GM04504 (cell line): ENCODE measurements at places on chromosomes 2 and 18.

DNA sequence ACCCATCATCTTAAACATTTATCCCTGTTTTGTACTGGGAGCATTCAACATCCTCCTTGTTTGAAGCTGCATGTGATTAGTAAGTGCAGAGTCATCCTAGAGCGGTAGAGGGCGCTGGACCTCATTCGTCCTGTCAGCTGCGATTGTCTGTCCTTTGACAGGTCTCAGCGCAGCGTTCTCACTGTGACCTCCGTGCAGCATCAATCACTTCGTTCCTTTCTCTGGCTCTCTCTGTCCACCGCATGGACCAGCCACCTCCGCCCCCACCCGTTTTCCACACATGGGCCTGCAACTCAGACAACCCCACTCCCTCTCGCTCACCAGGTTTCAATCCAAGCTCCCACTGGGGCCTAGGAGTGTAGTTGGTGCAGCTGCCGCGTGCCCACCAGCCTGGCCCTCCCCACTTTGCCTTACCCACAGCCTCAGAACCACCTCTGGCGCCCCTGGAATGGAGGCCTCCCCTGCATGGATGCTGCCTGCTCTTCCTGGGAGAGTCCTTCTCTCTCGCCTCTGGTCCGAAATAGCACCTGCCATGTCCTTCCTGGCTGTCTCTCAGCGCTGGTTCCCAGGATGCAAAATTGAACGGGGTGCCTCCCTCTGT lies 90.5 kb downstream of the NDUFA10 start:
- no peak for DNase-seq

DNA sequence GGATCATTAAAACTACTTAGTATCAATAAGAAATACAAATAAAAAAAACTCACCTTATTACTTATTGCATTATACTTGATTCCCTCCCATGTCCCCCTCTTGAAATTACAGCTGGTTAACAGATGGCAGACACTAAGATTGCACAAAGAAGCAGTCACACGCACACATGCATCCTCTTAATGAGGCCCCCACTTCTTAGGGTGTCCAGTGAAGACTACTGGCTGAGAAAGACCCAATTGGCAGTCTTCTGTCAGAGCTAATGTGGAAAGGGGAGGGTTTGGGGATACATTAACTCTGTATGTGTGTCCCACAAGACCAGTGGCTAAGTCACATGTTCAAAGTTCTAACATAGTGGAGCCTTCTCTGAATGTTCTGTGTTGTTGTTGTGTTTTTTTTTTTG lies 210.7 kb downstream of the MTX2 start:
- DNase-seq: no peak

GRCh38 chr2:25280051-25280687 lies 61.6 kb downstream of the DNMT3A start:
- no peak for DNase-seq

GRCh38 chr2:177343773-177344172 lies 48.8 kb upstream of the AGPS start:
- DNase-seq: no peak

- DNase-seq: peak; percentile 75
These were observed 92.6 kb downstream of the ACTR2 start for GRCh38 chr2:65320042-65320725.

DNA sequence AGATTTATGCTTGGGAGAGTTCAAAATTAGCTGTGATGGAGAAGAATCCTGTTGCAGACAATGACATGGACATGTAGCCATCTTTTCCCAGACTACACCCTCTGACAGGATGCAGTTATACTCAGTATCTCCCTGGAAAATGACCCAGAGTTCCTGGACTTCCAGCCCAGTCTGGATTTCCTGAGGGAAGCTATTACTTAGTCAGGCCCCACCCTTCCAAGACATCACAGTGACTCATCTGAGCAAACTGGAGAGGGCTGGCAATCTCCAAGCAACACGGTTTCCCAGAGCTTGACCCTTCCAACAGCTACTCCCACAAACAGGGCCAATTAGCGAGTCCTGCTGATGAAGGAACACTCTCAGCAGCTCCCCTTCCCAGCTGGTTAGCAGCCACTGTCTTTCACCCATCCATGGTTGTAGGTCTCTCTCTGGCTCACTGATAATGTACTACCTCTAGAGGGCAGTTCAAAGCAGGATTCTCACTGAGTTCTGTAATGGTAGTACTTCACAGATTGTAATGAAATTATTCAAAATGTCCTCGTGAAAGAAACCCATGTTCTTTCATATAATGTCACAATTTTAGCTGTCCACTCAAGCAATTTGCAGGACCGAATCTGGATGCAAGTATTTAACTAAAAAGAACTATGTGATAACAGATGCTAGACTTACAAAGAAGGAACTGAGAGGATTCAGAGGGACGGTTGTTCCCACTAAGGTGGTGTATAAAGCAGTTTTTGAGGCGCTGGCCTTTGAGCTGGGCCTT lies 110.2 kb downstream of the MDH1 start:
- DNase-seq: peak; percentile 88

DNA sequence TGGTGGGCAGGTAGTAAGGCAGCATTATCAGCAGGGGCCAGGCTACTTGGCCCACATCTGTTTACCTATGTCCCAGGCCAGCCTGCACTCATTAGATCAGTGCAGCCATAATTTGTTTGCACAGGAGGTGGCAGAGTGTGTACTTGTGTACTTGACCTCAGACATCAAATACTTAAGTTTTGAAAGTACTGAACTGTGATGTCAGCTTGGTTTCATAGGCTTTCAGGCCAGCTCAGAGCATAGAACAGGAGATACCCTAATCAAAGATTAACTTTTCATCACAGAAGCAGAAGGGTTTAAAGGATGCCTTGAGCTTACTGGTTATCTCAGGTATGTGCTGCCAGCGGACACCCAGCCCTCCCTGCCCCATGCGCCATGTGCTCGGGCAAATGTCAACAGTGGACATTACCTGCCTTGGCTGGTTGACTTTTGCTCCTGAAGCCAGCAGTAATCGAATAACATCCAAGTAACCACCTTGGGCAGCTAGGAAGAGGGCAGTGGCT lies 33.2 kb downstream of the ANKRD29 start:
- DNase-seq: no peak

DNA sequence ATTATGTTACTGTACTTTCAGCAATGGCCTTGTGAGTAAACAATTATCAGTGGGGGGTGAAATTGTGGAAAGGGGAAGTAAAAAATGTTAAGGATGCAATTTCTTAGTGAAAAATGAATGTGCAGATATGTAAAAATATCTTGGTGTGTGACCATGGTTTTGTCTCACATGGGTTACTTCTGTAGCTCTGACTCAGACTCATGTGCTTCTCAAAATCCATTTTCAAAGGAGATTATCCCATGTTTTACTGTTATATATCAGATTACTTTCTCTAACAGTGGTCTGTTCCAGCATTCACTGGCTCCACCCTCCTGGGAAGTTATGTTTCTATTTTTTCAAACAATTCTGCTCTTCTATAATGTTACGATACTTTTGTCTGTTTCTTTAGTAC lies 298.2 kb upstream of the COL3A1 start:
- no peak for DNase-seq

DNA sequence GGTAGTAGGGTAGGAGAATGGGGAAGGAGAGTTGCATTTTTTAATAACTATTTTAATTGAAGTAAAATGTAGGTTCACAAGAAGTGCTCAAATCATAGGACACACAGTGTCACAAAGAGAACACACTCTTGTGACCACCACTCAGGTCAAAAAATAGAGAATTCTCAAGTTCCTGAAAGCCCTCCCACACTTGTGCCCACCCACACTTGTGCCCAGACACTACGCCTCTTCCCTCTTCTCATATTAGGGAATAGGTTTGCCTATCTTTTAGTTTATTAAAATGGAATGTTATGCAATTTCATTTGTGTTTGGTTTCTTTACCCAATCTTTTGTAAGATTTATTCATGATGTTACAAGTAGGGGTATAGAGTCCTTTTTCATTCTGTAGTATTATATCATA lies 67.2 kb downstream of the UGGT1 start:
- no peak for DNase-seq

DNA sequence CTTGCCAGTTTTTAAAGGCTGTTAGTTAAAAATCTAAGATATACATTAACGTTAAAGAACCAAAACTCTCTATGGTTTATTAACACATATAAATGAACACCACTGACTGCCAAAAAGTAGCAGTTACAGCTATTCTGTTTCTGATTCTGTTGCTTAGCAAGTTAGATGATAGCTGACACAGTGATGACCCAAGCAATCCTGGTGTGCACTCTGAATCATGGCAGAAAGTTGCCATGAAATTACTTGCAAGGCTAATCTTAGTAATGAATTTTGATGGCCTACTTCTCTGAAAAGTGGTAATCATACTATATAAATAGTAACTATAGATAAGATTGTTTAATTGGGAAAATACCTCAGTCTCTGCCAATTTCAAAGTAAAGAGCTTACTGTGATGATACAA lies 57.7 kb downstream of the ROCK2 start:
- peak; percentile 10 for DNase-seq

GRCh38 chr18:44039826-44040225 lies 640.9 kb upstream of the SETBP1 start:
- DNase-seq: no peak

- peak; percentile 60 for DNase-seq
These were observed at the start of gene ATP8B1 for GRCh38 chr18:57803103-57803969. TSS of gene ATP8B1 (minus strand) at chr18:57803315. CDS start at chr18:57731807, 71,508 bp downstream.

DNA sequence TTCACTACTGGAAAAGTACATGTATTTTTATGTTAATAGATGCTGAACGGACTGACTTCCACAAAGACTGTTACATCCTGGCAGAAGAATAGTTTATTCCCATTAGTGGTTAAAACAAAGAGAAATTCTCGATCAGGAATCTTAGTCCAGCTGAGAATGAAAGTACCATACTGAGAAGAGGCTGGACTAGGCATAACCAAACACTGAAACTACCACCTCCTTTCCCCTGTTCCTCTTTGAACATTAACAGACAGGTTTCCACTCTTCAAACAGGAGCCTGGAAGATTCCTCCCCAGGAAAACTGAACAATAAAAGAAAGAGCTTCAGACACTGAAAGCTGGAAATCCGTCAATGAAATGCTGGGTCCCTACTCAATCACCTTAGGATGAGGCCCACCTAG lies 25.8 kb downstream of the LDAH start:
- no peak for DNase-seq

DNA sequence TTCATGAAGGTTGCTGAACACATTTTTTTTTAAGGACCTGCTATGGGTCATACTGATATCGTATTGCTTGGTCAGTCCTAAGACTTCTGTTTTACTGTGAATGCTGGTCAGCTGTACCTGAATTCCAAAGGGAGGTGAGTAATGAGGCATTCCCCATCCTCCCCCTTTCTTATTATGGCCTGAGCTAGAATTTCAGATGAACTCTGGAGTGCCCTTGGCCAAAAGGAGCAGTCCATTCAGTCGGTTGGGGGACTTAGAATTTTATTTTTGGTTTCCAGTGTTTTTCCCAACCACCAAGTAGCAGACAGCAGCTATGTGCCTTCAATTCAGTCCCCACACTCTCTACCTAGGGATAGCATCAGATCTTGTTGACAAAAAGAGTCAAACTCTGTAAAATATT lies 26.9 kb upstream of the PDCL3 start:
- DNase-seq: no peak

DNA sequence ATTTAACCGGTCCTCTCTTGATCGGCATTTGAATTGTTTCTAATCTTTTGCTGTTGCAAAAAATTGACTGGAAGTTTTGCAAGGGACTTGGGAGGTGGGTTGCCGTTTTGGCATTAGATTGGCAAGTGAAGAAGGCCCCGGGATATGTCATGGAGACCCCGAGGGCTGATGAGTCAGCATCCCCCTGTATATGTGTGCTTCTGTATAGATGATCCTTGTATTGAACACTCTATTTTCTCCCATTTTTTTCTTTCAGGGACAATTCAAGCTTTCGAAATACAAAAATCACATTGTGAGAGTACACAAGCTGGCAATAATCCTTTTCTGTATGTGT lies 30.1 kb downstream of the EIF4E2 start:
- DNase-seq: no peak

DNA sequence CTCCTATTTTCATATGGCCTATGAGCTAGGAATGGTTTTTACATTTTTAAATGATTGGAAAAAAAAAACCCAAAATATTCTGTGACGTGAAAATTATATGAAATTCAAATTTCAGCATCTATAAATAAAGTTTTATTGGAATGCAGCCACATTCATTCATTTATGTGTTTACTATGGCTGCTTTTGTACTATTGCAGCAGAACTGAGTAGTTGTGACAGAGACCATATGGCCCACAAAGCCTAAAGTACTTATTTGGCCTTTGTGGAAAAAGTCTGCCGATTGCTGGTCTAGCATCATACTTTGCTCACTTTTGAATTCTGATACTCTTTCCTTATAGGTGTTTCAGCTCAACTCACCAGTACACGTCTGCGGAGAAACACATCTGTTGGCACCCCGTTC lies 39.0 kb downstream of the MYO3B start:
- DNase-seq: no peak

DNA sequence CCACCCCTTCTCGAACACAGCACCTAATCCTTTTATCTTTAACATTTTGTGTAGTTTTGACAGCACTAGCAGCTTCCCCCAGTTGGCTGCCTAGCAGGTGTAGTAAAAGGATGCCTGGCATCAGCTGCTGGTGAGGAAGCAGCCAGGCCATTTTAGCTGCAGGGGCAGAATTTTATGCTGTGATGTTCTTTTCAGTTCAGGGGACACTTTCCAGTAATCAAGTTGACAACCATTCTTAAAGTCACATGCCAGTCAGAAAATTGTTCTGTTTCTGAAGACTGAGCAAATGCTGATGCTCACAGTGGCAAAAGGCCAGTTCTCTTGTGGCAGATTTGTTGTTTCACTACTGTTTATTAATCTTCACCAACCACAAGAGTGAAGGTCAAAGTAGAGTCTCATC lies 570.8 kb downstream of the CCDC85A start:
- no peak for DNase-seq

GRCh38 chr2:239002954-239003623 lies 155.2 kb downstream of the TWIST2 start:
- peak; percentile 62 for DNase-seq

GRCh38 chr2:219445220-219445640 lies 10.6 kb downstream of the SPEG start:
- no peak for DNase-seq

- no peak for DNase-seq
These were observed 98.6 kb upstream of the FANCL start for GRCh38 chr2:58339548-58340243.

DNA sequence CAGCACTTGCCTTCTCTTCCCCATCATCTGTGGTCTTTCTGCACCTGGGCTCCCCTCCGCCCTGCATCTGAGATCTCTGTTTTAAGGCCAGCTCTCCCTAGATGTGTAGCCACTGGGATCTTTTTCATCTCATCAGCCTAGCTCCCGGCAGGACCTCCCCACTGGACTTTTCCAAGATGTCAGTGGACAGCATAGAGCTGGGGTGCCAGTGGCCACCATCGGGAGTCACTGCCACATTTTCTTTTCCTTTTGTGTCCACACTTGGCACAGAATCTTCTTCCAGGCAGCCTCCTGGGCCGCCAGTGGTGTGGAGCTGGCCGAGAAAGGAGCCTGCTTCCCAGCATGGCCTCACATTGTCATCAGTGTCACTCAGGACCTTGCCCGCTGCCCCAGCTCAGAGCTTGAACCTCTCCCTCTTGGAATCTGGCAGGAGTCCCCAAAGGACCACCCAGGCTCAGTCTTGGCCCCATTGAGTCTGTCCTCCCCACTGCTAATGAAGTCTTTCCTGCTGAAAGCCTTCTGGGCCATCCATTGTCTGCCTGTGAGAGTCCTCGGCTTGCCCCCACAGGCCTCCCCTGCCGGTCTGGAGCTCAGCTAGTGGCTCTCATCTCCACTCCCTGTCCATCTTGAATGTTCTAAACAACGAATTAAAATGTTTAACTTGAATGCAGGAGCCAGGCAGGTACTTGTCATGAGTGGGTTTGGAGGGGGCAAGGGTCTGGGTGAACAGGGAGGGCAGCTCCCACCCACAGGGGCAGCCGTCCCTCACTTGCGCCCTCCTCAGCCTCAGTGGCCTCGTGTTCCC lies 324.4 kb downstream of the GBX2 start:
- DNase-seq: no peak
